Stimulated activated CD4-positive, alpha-beta T cell treated with anti-CD3 and anti-CD28 coated beads, Interleukin-4, amount 100 ng/mL, for 48 hours (primary cell): ENCODE measurements at places on chromosomes 5 and 9.

GRCh38 chr9:83070261-83070660, 7.3 kb upstream of the RASEF start:
- DNase-seq, result no peak

DNA sequence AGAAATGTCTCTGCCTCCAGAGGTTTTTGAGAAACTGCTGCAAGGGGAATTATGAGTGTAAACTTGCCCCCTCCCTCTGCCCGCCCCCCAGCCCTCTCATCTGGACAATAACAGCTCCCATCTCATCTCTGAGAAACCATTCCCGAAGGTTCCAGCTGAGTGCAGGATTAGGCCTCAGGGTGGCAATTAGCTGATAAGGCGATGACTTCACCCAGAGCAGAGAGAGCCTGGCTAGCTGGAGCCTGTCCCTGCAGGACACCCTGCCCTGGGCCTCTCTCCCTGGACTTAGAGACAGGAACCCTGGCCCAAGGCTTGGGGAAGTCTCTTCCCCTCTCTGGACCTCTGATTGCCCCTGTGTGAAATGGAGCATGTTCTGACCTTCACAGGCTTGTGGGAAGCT, 45.7 kb upstream of the HAND1 start:
- no peak for DNase-seq

- no peak for DNase-seq
These were observed 278.1 kb upstream of the TNC start for GRCh38 chr9:115396071-115396529.

DNA sequence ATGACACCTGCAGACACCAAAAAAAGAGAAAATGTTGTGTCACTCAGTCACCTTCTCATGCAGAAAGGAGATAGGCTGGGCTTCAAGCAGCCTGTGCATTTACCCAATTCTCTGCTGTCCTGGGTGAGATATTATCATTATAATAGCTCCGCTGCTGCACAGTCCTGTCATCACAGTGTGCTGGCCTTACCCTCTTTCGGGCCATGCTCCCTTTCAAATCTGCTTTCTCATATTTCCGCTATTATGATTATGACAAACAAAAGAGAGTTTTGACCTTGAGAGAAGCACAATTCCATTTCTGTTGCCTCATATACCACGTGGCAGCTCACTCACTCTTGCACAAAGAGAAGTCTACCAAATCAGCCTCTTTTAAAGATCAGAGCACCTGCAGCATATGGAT, 1350.1 kb upstream of the ACO1 start:
- DNase-seq, result no peak
